ENCODE measurements at places on chromosomes 7 and 10.

GRCh38 chr10:114697061-114697598 is 39.1 kb upstream of the ABLIM1 start:
- no peak for DNase-seq

DNA sequence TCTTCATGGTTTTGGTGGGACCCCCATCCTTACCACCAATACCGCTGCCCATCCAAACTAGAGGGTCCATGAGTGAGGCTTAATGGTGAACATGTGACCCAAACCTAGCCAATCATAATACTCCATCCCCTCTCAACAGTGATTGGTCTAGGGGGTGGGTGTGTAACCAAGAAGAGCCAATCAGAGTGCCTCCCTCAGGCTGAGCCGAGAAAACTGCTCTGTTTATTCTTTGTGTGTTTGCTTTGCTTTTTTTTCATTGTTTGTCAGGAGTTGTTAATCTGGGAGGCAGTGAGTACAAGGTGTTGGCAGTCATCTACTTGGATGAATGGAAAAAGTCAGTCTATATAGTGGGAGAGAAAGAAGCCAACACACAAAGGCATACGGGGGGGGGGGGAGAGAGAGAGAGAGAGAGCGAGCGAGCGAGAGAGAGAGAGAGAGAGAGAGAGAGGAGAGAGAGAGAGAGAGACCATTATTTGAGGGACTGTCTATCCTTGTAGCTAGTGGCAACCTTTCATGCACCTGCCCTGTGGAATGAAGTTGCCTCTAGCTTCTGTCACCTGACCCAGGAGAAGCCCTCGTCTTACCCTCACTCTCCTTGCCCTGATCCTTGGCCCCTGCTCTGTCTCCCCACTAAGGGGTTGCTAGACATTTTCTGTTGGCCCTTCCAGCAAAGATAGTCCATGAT is 441.7 kb downstream of the TYW1 start:
- DNase-seq: no peak

- DNase-seq: no peak
Measured at GRCh38 chr7:55539380-55539779, 32.9 kb downstream of the VOPP1 start.

GRCh38 chr10:49756641-49757040 is 5.5 kb downstream of the OGDHL start:
- DNase-seq: no peak

DNA sequence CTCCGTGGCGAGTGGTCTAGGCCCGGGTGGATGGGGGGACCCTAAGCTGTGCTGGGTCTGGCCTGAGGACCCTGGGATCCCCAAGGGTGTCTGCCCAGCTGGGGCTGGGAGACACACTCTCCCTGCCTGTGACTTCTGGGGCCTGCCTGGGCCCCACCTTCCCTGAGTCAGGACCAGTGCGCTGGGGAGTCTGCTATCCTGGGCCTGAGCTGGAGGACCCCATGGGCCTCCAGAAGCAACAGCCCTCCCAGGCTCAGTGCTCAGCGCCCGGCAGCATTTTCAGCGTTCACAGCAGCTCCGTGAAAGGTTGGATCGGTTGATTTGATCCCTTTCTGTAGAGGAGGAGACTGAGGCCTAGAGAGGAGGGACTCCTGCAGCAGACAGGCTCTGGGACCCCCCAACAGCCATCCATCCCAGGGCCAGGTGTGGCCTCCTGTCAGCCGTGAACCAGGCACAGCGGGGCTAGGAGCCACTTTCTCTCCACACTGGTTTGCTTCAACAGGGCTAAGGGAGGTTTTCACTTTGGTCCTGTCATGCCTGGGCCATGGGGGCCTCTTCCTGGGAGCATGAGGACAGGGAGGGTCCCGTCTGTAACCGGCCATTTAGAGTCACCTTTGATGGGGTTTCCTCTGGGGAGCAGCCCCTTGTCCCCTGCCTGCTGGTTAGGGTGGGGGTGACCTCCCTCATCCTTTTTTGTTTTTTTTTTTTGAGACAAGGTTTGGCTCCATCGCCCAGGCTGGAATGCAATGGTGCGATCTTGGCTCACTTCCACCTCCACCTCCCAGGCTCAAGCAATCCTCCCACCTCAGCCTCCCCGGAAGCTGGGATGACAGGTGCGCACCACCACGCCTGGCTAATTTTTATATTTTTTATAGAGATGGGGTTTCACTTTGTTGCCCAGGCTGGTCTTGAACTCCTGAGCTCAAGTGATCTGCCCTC is 12.4 kb downstream of the FOXL3 start:
- no peak for DNase-seq

DNA sequence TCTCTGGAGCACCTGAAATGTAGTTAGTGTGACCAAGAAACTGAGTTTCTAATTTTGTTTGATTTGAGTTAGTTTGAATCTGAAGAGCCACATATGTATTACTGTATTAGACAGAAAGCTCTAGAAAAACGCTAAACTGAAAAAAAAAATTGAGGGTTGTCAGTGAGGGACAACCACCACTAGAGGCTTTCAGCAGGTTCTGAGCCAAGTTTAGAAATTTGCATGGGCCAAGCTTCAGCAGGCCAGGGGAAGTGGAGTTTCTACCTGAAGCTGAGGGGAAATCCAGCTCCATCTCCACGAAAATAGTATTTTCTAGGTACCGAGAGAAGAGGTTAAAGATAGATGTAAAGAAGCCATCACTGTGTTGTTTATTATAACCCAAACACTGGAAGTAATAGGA is 77.9 kb upstream of the PLXNA4 start:
- no peak for DNase-seq

GRCh38 chr7:121578669-121579068 is 182.6 kb upstream of the FAM3C start:
- DNase-seq: no peak

GRCh38 chr10:132516771-132517725 is 20.5 kb upstream of the INPP5A start:
- peak; percentile 93 for DNase-seq

DNA sequence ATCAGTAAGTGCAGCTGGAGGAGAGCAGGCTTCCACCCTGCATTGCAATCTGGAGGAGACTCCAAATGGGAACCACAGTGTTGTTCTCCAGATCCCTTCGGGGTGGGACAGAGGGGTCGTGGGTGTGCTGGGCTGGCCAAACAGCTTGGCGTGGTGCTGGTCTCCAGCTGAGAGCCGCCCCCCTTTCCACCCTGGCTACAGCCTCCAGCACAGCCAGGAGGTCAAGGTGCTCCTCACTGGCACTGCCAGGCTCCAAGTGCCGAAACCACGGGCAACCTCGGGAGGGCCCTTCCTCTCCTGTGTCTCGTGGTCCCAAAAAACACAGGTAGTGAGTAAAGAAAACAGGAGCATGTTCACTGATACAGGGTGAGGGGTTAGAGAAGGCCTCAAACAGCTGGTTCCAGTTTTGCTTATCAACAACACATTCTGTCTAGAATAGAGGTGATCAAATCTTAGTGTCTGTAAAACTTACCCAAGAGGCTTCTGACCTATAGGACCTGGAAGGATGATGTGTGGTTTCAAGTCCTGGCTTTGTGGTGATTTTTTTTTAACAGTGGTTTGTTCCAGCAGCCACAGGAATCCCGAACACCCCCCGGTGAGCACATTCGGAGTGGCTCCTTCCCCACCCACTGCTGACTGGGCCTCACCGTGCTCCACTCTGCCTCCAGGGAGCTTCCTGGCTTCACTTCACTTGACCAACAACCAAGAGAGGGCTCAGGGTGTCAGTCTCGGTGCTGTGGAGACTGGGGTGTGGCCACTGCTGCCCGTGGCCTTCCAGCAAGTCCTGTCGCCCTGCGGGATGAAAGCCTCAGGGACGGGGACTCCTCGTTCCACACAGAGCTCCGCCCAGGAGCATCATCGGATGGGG is 31.2 kb upstream of the EN2 start:
- no peak for DNase-seq

- DNase-seq: no peak
Measured at GRCh38 chr7:49295146-49295545, 370.8 kb downstream of the CDC14C start.

DNA sequence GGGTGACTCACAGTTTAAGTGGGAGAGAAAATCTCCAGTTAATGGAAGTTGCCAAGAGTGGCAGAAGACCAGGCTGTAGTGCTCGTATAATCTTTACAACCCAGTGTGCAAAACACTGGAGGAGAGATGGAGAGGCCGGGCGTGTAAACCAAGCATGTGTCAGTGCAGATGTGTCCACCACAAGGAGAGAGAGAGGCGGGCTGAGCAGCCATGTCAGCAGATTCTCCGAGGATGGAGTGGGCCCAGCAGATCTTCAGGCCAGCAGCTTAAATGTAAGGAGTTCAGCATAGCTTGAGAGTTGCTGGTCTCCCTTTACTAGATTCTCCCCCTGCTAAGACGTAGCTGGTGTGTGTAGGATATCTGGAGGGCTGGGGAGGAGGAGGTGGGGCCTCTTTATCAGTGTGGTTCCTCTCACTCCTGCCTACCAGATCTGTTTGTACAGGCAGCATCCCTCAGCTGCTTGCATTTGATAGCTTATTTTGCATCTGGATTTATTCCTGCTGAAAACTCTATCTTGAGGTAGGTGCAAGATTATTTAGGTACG is 13.7 kb downstream of the BPGM start:
- no peak for DNase-seq

DNA sequence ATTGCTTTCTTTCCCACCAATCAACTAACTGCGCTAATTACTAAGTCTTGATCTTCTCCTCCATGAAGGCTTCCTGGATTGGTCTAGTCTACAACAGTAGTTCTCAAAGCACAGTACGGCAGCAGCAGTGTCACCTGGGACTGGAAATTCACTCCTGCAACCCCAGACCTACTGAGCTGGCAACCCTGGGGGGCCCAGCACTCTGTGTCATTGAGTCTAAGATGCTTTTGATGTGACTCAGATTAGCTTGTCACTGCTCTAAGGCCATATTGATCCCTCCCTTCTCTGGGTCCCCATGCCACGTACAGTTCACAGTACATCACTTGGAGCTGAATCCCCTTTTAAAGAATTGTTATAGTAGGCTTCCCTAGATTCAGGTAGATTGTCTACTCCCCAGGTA is 65.7 kb upstream of the KMT2C start:
- DNase-seq: no peak

- DNase-seq: no peak
Measured at GRCh38 chr10:101114646-101115045, 16.5 kb upstream of the TLX1 start.

- DNase-seq: no peak
Measured at GRCh38 chr7:28026237-28026636, 154.4 kb downstream of the JAZF1 start.

- no peak for DNase-seq
Measured at GRCh38 chr10:71821909-71822763, 28.9 kb downstream of the PSAP start.

DNA sequence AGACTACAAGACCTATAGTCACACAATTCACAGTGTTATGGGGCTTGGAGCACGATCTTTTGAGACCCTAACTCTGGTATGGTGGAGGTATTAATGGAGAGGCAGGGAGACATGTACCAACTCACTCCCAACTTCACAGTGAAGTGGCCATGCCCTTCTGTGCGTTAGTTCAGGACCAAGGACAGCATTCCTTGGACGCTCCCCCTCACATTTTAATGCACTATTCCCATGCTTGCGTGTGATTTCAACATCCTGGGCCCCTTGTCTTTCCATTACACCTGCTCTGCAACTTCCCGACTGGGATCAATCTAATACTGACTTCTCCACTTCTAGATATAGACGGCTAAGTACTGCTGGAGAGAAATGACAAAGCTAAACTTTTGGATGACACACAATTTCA is 72.7 kb downstream of the PLCE1 start:
- DNase-seq: peak; percentile 65

- no peak for DNase-seq
Measured at GRCh38 chr10:44388641-44389040, 3.7 kb upstream of the CXCL12 start.

- DNase-seq: no peak
Measured at GRCh38 chr7:134548877-134549276, at the start of gene AKR1B15. Gene AKR1B15 (plus strand): TSS chr7:134549110. CDS start chr7:134564620, 15,510 bp downstream.

DNA sequence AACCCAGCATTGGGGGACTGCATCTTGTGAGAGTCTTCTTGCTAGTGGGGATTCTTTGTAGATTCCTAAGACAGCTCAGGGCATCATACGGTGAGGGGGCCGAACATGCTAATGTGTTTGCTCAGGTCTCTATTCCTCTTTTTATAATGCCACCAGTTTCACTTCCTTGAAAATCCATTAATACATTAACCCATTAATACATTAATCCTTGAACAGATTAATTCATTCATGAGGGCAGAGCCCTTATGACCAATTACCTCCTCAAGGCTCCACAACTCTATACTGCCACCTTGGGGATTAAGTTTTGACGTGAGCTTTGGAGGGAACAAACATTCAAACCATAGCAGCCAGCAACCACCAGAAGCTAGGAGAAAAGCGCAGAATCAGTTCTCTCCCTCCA is 67.2 kb upstream of the POT1 start:
- no peak for DNase-seq

- no peak for DNase-seq
Measured at GRCh38 chr10:69057951-69058297, 30.0 kb upstream of the SRGN start.

DNA sequence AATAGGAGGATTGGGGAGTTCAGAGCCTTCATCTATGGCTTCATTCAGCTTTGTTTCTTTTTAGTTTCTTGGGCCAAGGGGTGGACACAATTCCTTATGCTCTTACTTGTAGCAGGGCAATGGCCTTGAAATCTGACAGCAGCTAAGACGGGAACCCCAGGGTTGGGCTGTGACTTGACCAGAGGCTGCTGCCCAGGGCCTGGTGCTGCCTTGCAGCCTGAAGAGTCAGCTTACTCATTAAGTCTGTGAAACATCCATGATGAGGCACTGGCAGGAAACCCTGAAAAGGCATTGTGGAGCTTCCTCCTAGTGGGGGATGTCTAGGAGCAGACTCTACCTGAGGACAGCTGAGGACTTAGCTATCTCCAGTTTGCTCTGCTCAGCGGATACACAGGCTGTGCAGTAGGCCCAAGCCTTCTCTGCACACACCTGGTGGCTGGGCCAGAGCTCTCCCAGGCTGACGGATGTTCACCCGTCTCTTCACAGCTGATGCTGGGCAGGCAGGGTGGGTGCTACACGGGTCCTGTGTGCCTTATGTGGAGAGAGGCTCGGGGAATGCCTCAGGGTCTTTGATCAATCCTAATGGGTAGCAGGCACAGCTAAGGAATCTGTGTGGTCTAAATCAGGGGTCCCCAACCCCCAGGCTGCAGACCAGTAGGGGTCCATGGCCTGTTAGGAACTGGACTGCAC is 17.8 kb downstream of the CXCL12 start:
- no peak for DNase-seq

DNA sequence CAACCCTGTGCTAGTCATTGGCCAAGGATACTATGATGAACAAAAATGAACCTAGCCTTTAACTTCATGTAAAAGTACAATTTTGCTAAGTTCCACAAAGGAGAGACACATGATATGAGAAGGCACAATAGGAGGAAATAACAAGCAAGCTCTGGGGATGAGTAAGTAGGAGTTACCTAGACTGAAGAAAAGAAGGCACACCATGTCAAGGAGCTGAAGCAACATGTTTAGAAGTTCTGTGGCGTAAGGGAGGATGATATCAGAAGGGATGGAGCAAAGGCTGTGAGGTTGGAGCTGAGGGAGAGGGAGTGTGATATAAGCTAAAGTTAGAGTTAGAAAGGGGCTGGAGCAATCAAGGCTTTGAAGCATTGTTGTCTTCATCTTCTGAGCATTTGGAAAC is 25.6 kb downstream of the KIFBP start:
- DNase-seq: no peak

All from right renal cortex interstitium (tissue), 3 donors.